Right kidney (tissue), 9 donors: ENCODE measurements at places on chromosomes 16 and 17.
A peak's percentile ranks its signal among the peaks of the same experiment; 100 is the strongest.

GRCh38 chr17:35879773-35880654 lies at the start of gene CCL5:
Gene CCL5, minus strand, starts transcription at chr17:35880360.
- DNase-seq: no peak

GRCh38 chr16:81921085-81921814 lies 90.0 kb downstream of the SDR42E1 start:
- no peak for DNase-seq

DNA sequence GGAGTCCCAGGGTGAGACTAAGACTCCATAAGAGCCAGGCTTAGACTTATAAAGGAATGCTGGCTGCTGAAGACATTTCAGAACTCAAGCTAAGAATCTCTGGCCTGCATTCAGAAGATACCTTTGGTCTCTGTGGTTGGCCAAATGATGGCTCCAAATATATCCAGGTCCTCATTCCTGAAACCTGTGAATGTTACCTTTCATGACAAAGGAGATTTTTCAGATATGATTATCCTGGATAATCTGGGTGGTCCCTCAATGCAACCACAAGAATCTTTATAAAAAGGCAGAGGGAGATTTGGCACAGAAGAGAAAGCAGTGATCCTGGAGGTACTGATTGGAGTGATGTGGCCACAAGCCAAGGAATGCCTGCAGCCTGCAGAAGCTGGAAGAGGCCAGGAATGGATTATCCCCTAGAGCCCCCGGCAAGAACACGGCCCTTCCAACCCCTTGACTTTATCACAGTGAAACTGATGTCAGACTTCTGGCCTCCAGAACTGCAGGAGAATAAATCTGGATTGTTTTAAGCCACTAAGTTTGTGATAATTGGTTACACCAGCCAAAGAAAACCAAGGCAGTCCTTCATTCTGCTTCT lies 253.3 kb downstream of the SLC39A11 start:
- no peak for DNase-seq

DNA sequence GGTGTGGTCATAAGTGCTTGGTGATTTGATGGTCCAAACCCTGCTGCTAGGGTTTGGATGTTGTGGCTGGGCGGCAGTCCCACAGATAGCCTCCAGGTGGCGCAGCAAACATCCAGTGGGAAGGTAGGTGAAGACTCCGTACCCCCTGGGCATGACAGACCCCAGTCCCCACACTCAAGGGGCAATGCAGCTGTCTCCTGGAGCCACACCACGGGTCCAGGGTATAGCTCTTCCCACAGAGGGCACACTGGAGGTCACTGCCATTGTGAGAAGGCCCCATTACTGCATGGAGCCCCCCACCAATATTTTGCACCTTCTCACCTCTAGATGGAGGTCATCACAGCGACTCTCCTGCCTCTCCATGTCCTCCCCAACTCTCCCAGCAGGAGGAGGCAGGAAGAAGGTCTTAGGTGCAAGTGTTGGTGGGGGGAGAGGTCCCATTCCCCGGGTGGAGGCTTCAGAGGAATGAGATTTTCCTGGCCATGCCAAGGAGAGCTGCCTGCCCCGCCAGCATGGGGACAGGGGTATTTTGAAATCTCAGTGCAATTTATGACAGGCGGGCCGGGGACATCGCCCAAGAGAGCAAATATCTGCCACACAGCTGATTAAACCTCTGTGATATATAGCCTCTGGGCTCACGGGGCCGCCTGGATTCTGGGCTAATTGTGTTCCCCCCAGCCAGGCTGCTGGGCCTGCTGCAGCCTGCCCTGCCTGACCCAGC lies 17.1 kb upstream of the C17orf113 start:
- peak; percentile 63 for DNase-seq

- peak; percentile 91 for DNase-seq
Measured at GRCh38 chr16:69566240-69566980, 644 bp downstream of the NFAT5 start.

DNA sequence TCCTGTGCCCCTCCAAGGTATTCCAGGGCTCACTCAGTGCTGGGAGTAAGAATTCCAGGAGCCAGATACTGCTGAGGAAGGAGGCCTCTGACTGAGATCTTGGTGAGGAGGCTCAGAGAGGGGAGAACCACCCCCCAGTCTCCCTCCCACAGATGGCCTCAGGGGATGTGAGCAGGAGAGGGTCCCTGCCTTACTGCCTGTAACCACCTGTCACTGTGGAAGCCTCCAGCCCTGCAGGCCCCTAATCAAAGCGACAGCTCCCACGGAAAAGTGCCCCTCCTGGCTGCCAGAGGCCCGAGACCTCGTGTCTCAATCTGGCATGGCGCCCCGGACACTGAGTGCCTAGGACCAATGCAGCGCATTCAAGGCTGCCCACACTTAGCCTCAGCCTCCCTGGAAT lies 7.7 kb upstream of the C17orf113 start:
- peak; percentile 29 for DNase-seq

DNA sequence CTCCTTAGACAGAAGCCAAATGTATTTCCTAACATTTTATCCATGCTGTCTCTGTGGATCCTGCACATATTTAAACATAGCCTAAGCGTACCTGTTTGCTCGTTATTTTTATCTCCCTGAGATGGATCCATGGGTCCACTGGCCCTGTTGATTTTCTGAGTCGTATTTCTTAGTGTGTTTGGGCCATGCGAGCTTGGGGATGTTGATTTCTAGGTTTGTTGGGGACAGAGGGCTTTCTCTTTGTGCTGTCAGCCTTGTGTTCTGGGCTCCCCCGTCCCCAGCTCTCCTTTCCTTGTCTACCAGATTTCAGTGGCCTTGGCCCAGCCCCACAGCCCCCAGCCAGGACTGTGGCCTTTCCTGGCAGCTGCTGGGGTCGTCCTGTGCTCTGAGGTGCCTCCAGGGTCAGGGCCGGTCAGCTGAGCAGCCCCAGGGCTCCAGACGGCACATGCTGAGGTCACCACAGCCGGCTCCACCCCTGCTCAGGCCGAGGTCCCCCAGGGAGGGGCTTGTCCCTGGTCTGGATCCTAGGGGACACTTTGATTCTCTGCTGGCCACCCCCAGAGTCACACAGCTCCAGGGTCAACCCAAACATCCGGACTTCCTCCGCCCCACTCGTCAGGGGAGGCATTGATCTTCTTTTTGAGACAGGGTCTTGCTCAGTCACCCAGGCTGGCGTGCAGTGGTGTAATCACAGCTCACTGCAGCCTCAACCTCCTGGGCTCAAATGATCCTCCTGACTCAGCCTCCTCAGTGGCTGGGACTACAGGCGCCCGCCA lies 4.4 kb downstream of the SSTR5 start:
- no peak for DNase-seq

DNA sequence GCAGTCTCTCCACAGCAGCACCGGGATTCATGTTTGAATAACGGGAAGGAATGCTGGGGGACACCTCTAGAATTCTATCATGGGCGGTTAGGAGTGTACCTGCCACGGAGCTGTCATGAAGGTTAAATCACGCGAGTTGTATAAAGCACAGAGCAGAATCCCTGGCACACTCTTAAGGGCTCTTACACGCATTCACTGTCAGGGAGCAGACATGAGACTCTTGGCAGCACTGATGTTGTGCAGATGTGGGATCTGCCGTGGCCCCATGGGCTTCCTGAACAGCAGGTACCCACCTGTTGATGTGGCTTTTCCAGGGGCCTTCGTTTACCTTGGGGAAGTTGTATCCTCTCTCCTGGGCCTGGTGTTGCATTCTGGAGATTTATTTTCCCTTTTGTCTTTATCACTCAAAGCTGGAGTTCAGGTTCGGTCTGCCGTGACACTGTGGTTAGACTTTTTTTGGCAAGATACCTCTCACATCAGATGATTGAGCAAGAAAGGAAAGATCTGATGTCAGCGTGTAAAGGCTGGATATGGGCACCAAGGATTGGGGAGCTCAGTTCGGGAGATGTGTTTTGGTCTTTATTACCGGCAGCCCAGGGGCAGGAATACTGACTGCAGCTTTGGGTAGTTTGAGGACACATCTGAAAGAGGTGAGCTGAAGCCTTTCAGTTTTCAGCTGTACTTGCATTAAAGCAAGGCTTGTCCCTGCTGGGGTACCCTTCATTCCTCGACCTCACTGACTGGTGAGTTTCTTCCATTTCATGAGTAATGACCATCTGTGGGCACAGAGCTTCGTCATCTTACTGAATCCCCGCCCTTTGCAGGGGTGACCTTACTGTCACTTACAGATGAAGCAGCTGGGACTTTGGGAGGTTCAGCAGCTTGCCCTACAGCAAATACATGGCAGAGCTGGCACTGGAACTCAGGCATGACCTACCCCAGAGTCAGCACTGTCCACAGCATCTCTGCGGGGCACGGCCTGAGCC lies 19.3 kb downstream of the KNOP1 start:
- no peak for DNase-seq
